NCI-H187 treated with DMSO at 0.1 percent for 48 hours (cell line): ENCODE measurements at places on chromosomes 16 and 17.

DNA sequence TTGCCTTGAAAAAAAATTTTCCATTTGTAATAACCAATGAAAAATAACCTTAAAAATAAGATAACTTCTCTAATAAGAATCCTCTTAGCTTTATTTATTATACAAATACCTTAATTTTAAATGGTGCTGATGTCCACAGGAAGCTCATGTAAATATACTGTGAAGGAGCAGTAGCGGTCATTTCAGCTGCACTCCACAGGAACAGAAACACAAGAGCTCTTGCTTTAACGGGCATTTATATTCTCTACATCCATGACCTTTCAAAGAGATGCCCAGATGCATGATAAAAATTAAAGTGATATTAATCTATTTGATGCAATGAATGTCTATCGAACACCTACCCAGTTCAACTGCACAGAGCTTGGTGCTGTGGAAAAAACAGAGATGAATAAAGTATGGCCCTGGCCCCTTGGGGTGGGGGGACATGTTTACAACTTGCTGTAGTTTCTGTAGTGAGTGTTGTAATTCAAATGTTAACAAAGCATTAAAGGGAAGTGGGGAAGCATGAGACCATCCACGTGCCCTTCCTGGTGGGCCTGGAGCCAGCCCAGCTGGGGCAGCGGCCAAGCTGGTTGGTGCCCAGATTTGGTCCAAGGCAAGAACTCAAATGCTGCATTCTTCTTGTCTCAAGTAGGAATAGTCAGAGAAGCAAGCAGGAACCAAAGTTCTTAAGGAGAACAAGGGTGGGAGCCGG is 47.9 kb downstream of the IQCK start:
- DNase-seq, result no peak

DNA sequence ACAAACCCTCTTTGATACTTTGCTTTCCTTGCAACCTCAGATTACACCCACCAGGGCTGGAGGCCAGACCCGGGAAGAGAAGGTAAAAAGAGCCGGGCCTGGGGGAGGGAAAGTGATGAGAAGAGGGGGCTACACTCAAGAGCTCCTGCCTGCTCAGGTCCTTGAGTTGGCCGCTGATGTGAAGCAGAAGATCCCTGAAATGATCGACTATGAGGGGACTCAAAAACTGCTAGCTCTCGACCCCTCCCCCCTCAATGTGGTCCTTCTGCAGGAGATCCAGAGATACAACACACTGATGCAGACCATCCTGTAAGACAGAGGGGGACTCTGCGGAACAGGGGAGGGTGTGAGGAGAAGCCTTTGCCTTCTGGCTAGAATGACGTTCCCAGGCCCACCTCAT is 2.8 kb upstream of the KDM6B start:
- DNase-seq, result no peak

DNA sequence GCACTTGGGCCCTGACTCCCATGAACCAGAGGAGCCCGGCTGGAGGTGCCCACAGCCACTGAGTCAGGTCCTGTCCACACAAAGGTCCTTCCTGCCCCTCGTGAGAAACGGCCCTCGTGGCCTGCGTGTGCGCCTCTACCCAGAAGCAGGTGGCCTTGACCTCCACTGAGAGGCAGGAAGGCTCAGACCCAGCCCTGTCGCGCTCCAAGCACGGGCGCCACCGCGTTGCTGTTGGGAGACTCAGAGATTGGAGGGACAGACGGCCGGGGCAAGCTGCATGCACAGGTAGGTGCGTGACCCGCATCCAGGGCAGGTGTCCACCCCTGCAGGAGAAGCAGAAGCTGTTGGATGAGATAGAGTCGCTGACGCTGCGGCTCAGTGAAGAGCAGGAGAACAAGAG is 8.1 kb upstream of the CAPN15 start:
- DNase-seq, result no peak

- DNase-seq, result no peak
These were observed 613 bp downstream of the ECI1 start for GRCh38 chr16:2250652-2251295.

DNA sequence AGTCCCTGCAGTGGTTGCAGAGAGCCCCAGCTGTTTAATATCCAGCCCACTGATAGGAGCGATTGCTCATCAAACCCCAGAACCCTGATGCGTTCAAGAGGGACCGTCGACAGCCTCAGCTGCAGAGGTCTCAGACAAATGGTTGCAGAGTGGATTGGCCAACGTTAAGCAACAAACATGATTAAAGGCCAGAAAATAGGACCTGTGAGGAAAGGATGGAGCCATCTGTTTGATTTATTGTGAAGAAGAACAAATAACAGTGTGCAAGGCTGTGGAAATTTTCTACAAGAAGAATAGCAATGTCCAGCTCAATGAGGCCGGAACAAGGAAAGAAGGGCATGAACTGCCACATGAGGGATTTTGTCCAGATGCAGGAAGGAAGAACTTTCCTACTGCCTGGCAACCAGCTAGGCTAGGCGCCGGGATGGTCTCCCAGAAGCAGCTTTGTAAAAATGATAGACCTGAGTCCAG is 138.4 kb upstream of the DNAH9 start:
- no peak for DNase-seq
